Activated CD4-positive, alpha-beta T cell treated with anti-CD3 and anti-CD28 coated beads, Interleukin-2, amount 10 ng/mL, durations not matched to agents 24 days and 14 days (primary cell): ENCODE measurements at places on chromosomes 7 and 10.

- no peak for DNase-seq
Observed at GRCh38 chr7:148241700-148242293, 348.8 kb upstream of the C7orf33 start.

DNA sequence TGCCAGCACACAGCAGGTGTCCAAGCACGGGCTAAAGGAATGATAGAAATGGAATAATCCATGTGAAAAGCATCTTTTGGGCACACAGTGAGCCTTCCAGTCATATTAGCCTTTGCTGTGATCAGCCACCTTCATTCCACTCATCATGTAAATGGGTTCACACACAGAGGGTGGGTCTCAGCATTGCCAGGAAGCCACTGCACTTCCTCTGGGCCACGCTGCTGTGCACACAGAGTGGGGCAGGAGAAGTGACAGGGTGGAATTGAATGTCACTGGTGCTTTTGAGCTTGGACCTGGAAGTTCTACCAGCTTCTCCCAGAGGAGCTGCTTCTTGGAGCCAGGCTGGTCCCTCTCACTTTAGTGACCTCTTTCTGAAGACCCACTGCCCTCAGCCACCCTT is 203.5 kb downstream of the USP6NL start:
- DNase-seq, result peak; percentile 70

DNA sequence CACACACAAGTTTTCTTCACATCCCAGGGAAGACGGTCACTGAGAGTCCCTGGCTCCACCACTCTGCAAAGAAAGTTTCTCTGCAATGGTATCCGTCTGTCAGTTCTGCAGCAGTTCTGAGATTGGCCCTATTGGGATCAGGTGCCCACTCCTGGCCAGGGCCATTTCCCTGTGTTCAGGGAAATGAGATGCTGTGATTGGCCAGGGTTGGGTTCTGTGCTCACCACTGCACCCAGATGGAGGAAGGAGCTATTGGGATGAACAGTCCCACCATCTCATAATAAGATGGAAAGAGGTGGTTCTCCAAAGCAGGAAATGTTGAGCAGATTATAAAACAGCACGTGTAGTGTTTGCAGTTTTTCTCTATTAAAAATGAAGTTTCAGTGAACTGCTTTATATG is 13.3 kb upstream of the PIP4K2A start:
- no peak for DNase-seq

- DNase-seq, result no peak
Observed at GRCh38 chr10:38093816-38094157, 350 bp upstream of the ZNF37A start.

DNA sequence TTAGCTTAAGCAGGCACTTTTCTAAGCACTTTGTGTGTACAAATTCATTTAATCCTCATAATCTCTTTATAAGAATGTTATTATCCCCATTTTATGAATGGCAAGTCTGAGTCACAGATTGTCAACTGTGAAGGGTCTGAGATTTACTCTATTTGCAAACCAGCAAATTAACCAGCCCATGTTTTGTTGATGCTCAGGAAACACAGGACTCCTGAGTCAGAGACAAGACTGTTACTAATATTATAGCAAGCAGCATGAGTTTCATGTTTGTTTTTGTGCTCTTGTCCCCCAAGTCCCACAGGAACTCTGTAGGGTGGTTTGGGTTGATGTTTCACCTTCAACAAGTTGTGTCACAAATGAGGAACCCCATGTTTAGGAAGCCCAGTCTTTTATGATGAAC is 182.0 kb upstream of the PPP1R3A start:
- no peak for DNase-seq
